AG09309 (cell line): ENCODE measurements at places on chromosomes 3 and 15.

DNA sequence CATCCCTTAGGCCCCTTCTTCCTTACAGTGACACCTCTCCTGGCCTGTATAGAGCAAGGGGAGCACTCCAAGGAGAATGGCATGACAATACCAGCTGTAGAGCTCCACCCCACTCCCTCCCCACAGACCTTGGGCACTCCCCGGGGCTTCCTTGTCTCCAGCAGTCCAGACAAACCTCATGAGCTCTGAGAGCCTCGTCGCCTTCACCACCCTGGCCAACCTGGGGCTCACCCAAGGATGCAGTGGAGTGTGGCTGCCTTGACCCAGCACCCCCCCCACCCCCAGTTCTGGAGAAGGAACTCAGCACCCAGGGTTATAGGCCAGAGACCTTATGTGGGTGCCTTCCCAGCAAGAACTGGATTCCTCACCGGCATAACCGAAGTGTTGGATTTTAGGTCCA lies 7.4 kb upstream of the SLCO2A1 start:
- DNase-seq: no peak

DNA sequence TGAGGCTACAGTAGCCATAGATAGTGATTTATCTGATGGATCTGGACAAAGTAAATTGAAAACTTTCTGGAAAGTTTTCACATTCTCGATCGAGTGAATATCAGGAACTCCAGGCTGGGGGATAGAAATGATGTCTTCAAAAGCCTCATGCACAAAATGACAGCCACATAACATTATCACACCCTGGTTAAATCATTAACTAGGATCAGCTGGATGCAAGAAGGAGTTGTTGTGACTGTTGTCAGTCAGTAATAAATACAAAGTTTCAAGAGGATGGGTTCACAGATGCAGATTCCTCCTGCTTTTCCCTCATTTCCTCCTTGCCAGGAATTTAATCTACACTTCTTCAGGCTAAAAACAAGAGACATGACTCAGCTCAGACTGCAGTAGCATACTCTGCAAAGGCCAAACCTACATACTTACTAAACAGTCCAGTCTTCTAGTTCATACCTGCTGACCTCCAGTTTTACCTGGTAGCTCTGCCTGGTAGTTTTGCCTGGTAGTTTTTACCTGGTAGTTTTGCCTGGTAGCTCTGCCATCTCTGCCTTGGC lies 40.9 kb downstream of the C2CD4A start:
- no peak for DNase-seq

DNA sequence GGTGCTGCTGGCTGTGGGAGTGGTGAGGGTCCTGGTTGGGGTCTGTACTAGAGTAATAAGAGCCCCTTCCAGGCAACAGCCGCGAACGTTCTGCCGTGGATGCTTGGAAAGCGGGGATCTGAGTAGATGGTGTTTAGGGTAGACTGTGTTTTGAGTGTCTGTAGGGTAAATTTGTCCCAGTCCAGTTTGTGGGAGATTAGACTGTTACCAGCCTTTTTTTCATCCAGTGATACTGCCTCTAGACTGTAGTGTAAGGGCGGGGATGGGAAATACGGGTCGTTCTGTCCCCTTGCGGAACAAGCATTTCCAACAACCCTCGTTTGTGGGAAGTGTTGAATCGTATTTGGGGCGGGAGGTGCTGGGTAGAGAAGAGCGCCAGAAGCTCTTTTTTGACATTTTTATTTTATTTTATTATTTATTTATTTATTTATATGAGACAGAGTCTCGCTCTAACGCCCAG lies 424 bp downstream of the HAUS2 start:
- DNase-seq: no peak

- no peak for DNase-seq
Observed at GRCh38 chr3:184373422-184373821, 4.6 kb downstream of the THPO start.

GRCh38 chr3:33704891-33705290 lies 13.2 kb downstream of the CLASP2 start:
- DNase-seq: no peak

GRCh38 chr3:188034989-188035388 lies 119.0 kb upstream of the LPP start:
- DNase-seq: no peak

- DNase-seq: no peak
Observed at GRCh38 chr3:104461431-104461830, 905.3 kb upstream of the ALCAM start.

- DNase-seq: no peak
Observed at GRCh38 chr3:88003115-88003755, 55.6 kb downstream of the CGGBP1 start.

- DNase-seq: no peak
Observed at GRCh38 chr3:54384279-54384678, 261.9 kb downstream of the CACNA2D3 start.

GRCh38 chr3:117201901-117202774 lies 492.6 kb downstream of the TUSC7 start:
- no peak for DNase-seq

- no peak for DNase-seq
Observed at GRCh38 chr15:51119120-51119519, 24.4 kb upstream of the TNFAIP8L3 start.

DNA sequence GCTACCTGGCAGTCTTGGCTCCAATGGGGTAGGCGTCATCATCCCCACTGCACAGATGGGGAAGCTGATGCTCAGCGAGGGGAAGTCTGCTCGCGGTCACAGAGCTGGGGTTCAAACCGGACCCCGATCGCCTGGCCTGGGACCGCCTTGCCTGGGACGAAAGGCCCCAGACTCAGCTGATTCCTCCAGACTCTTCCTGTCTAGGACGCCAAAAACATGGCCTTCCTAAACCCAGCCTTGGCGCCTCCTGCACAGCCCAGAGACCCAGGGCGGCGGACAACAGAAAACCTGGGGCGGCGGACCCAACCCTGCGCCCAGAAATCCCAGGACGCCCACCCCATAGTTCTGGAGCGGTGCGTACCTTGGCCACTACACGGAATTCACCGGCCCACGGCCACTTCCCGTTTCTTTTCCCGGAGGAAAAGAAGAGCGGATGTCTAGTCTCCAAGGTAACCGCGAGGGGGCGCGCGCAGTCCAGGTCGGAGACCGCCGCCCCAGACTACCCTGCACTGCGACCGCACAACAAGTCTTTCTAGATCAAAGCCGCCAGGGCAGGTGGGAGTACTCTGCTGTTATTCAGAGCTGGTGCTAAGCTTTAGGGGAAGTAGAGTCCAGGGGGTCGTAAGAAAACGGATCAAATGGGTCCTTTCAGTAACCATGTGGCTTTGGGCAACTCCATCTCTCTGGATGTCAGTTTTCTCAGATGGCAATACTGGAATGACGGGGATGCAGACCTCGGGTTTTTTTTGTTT lies 4.9 kb upstream of the IL17RD start:
- no peak for DNase-seq

GRCh38 chr3:7340795-7341194 lies 479.9 kb downstream of the GRM7 start:
- no peak for DNase-seq

- no peak for DNase-seq
Observed at GRCh38 chr15:90178468-90179435, 22.4 kb upstream of the SEMA4B start.

DNA sequence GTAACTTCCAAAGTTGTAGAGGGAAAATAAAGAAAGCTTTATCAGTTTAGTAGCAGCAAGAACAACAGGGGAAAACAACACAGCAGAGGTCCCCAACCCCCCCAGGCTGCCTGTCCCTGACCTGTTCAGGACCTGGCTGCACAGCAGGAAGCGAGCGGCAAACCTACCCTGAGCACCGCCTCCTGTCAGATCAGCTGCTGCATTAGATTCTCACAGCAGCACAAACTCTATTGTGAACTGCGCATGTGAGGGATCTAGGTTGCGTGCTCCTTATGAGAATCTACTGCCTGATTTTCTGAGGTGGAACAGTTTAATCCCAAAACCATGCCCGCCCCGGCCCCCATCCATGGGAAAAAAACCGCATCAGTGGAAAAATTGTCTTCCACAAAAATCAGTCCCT lies 40.3 kb downstream of the USP50 start:
- no peak for DNase-seq

- DNase-seq: no peak
Observed at GRCh38 chr3:55369141-55369847, 117.8 kb downstream of the WNT5A start.

GRCh38 chr3:106115557-106115956 lies 246.7 kb upstream of the CBLB start:
- DNase-seq: no peak

GRCh38 chr3:78972617-78973301 lies 795.0 kb downstream of the ROBO1 start:
- no peak for DNase-seq

DNA sequence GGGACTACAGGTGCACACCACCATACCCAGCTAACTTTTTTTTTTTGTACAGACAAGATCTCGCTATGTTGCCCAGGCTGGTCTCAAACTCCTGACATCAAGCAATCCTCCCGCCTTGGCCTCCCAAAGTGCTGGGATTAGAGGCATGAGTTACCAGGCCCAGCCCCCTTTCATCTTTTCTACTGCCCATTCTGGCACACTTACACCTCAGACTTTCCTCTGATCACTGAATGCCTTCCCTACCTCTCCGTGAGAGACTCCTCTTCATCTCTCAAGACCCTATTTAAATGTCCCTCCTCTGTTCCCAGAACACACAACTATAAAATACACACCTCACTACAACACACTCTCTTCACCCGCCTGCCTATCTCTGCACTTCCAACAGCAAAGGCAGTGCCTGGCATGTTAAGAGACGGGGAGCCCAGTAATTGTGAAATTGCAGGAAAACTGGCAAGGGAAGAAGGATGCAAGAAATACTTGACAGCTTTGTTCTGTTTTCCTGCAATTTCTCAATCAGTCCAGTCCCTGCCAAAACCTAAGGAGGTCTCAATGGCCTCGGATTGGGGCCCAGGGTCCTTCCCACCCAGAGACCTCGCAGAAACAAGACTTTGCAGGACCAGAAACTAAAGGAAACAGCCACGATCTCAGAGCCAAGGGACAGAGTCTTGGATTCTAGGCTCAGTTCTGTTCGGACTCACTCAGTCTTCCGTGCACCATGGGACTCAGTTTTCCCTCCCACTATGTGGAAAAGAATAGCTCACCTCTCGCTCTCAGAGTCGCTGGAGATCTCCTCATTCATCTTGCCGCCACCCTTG lies 849 bp downstream of the RRP9 start:
- DNase-seq: no peak

DNA sequence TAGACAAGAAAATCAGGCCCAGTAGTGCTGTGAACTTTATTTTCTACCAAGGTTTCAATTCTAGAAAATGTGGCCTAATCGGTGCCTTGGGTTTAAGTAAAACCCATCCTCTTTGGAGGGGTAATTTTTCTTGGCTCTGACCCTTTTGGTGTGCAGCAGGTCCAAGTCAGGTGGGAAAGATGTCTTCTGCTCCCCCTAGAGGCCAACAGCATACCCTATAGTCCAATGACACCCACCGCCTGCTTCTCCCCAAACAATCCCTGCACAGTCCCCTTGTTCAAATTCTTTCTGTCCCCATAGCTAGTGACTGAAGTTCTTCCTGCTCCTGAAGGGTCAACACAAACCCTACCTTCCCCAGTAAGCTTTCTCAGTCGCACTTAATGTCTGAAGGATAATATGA lies 261.8 kb upstream of the GOLGA6L4 start:
- DNase-seq: no peak

DNA sequence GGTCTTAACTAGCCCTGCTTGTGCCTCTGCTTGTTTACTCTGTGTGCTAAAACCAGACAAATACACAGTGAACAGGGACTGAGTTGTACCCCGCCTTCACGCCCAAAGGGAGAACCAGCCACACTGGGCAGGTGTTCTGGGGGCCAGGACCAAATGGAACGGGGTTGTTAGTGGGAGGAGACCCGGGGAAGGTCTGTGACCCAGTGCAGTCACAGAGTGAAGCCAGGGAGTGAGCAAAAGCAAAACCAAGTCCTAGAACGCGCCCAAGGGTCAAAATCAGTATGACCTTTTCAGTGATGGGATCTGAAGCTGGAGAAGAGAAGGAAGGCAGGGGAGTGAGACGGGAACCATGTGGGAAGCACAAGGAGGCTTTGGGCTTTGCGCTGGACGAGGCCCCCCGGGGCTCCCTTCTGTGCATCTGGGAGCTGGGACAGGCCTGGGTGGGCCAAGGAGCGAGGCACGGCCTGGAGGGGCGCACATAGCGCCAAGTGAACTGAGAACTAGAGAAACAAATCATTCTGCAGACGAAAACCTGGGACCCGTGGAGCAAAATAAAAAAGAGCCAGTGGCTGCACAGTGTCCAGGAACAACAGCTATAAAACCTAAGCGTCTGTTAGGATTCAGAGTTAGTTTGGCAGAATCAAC lies 78.3 kb upstream of the ALDH1A3 start:
- DNase-seq: no peak

DNA sequence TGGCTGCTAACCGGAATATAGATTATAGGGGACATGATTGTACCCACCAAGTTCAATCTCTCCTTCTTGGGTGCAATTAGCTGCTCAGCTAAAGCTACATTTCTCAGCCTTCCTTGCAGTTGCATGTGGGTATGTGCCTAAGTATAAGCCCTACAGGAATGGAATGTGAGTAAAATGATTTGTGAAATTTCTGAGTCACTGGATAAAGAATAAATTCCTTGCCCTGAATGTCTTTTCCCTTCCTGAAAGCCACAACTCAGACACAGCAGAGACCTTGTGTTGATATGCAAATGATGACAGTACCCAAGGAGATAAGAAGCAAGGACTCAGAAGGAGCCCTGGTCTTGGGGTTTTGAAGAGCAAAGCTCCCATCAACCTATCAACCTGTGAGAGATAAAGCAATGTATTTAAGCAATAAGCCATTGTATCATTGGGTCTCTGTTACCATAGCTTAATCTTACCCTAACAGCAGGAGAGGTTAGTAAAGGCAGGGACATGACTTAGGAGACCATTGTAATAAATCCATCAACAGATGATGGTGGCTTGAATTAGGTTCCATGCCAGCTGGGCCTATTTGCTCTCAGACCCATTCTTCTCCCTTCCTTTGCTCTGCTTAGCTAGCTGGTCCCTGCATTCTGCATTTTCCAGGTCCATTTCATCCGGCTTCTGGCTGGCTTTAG lies 25.6 kb upstream of the ZNF280D start:
- DNase-seq: peak; percentile 42

DNA sequence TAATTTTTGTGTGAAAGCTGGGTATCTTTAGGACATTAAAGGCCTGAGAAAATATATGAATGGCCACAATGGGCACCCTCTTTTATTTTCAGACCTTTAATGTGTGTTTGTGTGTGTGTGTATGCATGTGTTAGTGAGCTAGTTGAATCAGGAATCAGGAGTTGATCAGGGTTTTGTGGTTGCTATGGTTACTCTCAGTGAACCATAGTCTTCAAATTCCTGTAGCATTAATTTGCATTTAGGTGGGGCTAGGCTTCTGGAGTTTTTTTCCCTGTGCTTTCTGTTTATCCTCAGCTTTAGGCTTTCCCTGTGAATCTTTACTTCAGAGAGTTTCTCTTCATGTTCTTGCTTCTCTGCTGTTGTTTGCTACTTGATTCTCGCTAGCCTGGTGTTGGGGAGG lies 122.0 kb upstream of the ONECUT1 start:
- DNase-seq: no peak

GRCh38 chr15:47194718-47195117 lies 522.6 kb upstream of the SEMA6D start:
- no peak for DNase-seq

GRCh38 chr3:14892226-14892625 lies 55.2 kb upstream of the NR2C2 start:
- no peak for DNase-seq

- DNase-seq: no peak
Observed at GRCh38 chr15:84944311-84944710, 37.3 kb upstream of the PDE8A start.
